Stimulated activated CD8-positive, alpha-beta memory T cell treated with anti-CD3 and anti-CD28 coated beads, Interleukin-7, amount 100 ng/mL, for 24 hours (primary cell): ENCODE measurements at places on chromosomes 4 and X.

- no peak for DNase-seq
Observed at GRCh38 chrX:74422576-74423288, 1.4 kb downstream of the SLC16A2 start.

- no peak for DNase-seq
Observed at GRCh38 chr4:140756319-140757231, at the start of gene TBC1D9. Gene TBC1D9, minus strand, starts transcription at chr4:140756385. Its CDS starts 340 bp downstream, at chr4:140756045.

DNA sequence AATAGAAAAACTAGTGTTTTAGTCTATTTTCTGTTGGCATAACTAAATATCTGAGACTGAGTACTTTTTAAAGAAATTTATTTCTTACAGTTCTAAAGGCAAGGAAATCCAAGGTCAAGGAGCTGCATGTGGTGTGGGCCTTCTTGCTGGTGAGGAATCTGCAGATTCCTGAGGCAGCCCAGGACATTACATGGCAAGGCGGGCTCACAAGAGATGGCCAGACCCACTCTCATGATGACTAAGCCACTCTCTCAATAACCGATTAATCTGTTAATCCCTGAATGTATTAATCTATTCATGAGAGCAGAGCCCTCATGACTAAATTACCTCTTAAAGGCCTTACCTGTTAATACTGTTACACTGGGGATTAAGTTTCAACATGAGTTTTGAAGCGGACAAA lies 340.8 kb downstream of the GRXCR1 start:
- no peak for DNase-seq

GRCh38 chr4:53778155-53778554 lies 186.9 kb upstream of the LNX1 start:
- DNase-seq, result no peak

DNA sequence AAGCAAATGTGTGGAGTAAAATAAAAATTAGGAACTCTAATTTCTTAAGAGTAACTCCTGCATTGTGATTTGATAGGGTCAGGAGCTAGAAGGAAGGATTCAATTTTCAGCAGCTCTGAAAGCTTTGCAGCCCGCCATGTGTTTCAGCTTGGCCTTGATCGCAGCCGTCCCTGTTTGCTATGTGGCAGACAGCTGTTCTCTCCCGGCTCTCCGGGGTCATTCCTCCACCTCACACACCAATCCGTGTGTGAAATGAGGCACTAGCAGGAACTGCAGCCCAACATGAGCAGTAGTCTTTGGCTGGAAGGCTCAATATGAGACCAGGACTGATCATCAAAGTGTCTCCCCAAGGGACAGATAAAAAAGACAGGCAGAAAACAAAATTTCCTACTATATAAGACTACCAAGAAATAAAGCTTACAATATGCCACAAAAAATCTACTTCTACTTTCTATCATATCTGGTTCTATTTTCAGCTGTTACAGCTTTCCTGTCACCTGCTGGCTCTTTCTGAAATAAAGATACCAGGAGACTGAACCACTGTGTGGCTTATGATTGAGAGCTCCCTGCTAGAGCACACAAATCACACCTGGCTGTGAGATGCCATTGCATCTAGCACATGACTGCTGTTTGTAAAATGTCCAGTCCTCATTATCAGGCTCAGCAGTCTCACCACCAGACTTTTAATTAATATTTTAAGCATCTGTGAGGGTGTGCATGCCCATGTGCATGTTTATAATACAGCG lies 44.1 kb upstream of the SEC24B start:
- no peak for DNase-seq

GRCh38 chrX:108064613-108065012 lies 19.7 kb downstream of the VSIG1 start:
- DNase-seq, result no peak

DNA sequence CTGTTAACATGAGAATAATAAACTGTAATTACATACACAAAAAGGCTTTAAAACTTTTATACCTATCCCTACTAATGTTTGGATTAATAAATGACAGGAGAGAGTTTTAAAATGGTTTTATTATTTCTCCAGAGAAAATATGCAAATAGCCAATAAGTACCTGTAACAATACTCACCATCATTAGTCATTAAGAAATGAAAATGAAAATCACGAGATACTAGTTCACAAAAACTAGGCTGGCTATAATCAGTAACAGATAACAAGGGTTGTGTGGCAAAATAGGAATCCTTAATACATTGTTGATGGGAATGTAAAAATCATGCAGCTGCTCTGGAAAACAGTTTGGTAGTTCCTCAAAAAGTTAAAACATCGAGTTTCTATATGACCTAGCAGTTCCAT lies 25.2 kb upstream of the AP1AR start:
- no peak for DNase-seq

GRCh38 chrX:123846577-123847038 lies 13.2 kb upstream of the XIAP start:
- DNase-seq, result no peak

- no peak for DNase-seq
Observed at GRCh38 chr4:1491328-1492141, 85.3 kb upstream of the NKX1-1 start.

- DNase-seq, result no peak
Observed at GRCh38 chr4:80008971-80009370, 64.1 kb downstream of the ANTXR2 start.

DNA sequence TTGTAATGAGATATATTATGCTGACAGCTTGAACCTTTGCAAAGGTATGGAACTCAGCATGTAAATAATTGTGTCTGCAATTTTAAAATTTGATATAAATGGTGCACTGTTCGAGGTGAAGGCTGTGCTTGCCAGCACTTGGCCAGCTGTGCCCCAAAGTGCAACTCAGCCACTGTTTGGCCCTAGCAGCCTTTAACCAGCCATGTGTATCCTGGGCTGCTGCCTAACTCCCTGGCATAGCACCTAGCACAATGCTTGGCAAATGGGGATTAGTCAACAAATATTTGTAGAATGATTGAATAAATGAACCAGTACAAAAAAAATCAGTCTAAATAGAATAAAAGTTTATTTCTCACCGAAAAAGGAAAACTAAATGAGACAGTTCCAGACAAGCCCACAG lies 83.8 kb upstream of the ZIC3 start:
- DNase-seq, result no peak

- DNase-seq, result no peak
Observed at GRCh38 chr4:148330161-148330560, 112.1 kb downstream of the NR3C2 start.

GRCh38 chr4:2961811-2962441 lies 1.3 kb downstream of the NOP14 start:
- DNase-seq, result no peak

DNA sequence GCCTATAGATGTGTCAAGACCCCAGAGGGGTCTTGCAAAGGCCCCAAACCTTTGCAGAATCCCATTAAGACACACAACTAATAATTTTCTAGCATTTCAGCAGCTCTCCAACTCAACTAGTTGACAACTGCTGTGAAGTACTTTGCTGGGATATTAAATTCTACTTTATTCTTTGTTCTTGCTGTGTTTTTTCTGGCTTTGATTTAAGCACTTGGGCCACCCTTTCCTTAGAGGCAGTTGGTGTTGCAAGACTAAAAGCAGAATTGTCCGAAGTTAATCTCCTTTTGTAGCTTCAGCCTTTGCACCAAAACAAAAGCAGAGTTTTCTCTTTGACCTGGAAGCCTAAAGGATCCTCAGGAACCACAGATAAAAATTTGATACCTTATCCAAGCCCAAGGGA lies 353.1 kb upstream of the CLNK start:
- no peak for DNase-seq

- no peak for DNase-seq
Observed at GRCh38 chrX:79259073-79259689, 108.0 kb downstream of the ITM2A start.

GRCh38 chr4:87326460-87326859 lies 3.8 kb upstream of the HSD17B13 start:
- no peak for DNase-seq

- no peak for DNase-seq
Observed at GRCh38 chr4:67580577-67580976, 22.1 kb downstream of the STAP1 start.

- no peak for DNase-seq
Observed at GRCh38 chr4:148834804-148835631, 392.8 kb upstream of the NR3C2 start.

- no peak for DNase-seq
Observed at GRCh38 chr4:103076747-103077347, at the start of gene SLC9B2. Gene SLC9B2, minus strand, starts transcription at chr4:103076761. Its CDS starts 9,211 bp downstream, at chr4:103067550.

DNA sequence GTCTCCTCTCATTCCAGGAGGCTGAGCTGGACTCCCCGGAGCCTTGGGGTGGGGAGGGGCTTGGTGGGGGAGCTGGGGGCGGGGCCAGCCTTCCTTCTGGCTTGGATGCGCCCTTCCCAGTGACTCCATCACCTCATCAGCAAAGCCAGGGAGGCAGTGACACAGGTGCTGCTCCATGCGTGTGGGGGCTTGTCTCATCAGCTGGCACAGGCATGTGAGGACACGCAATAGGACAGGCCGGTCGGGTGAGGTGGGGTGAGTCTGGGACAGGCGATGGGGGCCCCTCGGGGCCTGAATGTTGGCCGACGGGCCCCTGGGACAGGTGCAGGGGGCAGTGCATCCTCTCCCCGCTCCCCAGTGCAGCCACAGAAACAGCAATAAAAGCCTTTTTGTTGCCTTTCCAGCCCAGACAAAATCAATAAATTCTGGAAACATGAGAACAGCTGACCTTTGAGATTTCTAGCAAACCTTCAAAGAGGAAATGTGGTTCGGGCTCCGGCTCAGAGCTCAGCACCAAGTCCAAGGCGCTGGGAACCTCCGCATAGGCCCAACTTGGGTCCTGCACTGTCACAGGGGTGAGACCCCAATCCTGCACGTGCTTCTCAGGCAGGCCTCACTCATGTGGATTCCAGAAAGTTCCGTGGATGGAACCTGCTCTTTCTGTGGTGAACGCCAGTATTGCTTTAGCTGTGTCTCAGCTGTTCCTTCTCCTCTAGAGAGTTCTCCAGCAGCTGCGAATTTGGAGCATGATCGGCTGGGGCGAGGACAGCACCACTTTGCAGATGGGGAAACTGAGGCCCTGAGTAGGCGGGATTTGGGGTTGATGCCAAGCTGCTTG lies 18.5 kb downstream of the ADRA2C start:
- no peak for DNase-seq

GRCh38 chr4:158999166-158999682 lies 103.7 kb upstream of the RAPGEF2 start:
- DNase-seq, result no peak

- DNase-seq, result no peak
Observed at GRCh38 chr4:183139058-183139750, 40.1 kb downstream of the WWC2 start.

- DNase-seq, result no peak
Observed at GRCh38 chr4:37908488-37909331, 17.8 kb downstream of the TBC1D1 start.

DNA sequence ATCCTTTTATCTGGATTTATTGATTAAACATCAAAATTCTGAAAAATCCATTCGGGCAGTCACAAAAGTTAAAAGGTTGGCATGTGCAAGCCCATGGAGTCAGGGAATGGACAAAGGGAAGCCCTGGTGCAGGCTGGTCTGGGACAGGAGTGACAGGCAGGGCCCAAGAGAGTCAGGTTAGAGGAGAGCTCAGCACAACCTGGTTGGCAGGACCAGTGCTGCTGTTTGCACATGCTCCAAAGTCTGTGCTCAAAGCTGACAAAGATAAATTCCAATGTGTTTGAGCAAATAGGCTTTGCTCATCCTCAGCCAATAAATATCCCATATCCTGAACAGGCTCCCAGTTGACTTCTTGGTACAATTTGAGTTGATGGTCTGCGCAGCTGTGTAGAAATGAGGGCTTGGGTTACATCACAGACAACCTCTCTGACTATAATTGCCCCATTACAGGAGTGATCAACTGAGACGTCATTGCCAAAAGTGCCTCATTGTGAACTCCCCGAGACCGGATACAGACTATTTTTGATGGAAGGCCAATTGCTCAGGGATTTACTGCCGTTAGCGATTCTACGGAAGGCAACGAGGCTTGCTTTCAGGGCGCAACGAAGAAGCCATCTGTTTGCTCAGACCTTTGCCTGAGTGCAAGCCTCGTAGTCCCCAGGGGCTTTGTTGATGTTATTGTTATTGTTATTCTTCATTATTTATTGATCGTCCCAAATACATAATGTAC lies 1008.1 kb upstream of the TENM3 start:
- no peak for DNase-seq

DNA sequence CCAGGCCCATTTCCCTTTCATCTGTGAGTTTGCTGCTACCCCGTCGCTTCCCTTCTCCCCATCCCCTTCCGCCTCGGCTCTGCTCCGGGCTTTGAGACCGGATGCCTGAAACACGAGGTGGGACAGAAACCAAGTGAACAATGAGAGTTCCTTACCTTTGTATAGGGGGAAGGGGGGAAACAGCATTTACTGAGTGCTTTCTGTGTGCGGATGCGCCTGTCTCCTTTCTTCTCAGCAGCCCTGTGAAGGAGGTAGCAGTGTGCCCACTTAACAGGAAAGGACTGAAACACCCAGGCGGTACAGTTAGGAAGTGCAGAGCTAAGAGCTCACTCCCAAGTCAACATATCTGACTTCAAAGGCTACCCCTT lies 43.2 kb upstream of the TMSB15B start:
- no peak for DNase-seq

DNA sequence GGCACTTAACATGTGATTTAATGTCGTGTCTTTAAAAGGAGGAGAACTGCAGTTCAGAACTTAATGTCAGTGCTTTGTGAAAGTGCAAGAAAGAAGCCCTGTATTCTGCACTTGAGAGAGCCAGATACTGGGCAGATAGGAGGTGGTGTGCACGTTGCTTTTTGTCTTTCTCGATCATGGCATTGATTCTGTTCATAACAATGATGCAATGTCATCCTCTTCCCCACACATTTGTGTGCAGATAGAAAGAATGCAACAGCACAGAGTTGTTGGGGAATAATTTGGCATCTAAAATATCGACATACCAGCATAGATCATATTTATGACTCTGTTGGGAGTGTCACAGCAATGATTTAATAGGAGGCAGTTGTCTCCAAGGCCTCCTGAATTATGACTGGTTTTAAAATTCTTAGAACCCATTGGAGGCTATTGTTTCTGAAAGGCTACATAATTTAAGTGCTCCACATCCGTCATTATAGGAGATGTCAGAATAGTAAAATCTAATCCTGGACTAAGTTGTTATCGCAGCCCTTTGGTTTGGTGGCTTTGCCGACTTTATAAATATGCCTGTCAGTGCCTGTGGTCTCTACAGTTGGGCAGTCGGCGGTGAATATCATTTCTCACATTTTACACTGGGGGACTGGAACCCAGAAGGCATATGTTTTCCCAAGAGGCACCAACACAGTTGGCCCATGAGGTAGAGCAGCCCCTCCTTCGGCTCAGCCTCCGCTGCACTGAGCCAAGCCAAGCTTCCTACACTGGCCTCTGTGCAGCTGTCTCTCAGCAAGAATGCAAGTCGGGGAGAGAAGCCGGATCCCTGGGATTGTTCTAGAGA lies 124.9 kb downstream of the PTTG2 start:
- DNase-seq, result no peak

GRCh38 chr4:30536231-30536630 lies 183.9 kb upstream of the PCDH7 start:
- DNase-seq, result no peak

- DNase-seq, result no peak
Observed at GRCh38 chr4:177266506-177266905, 43.2 kb upstream of the NEIL3 start.

DNA sequence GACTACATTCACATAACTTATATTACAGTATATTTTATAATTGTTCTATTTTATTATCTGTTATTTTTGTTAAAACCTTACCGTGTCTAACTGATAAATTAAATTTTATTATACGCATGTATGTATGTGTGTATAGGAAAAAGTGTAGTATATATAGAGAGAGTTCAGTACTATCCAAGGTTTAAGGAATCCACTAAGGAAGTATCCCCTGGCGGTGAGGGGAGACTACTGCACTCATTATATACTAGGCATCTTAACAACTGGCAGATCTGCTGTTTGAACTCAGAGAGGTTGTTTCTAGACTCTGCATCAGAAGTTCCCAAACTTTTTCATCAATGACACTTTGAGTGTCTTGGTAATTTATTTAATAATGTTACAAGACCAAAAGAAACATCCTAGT lies 70.9 kb downstream of the NDST4 start:
- no peak for DNase-seq
